ENCODE measurements at places on chromosomes 16 and 17. TPM values are rescaled to one million over a fixed set of nuclear protein-coding genes. Genes with fewer than 3 reads are reported as not detected.

GINS2 gene
- total RNA-seq = 1.6 TPM

ARHGDIG gene
- total RNA-seq = not detected

QPRT gene
- total RNA-seq = 149 TPM

KREMEN2 gene
- total RNA-seq = not detected

ABCA6 gene
- total RNA-seq = 105 TPM

MYO15B gene
- total RNA-seq = 42.5 TPM

ALDH3A1 gene
- 2.1 TPM for total RNA-seq

ST6GALNAC2 gene
- 0.81 TPM for total RNA-seq

TMEM100 gene
- 8.3 TPM for total RNA-seq

PTGES3L gene
- not detected for total RNA-seq

CCP110 gene
- 4.9 TPM for total RNA-seq

FA2H gene
- total RNA-seq = 1.2 TPM

CBFB gene
- 11.8 TPM for total RNA-seq

HOXB5 gene
- total RNA-seq = not detected

SETD6 gene
- 14.5 TPM for total RNA-seq

ZNF423 gene
- total RNA-seq = 0.86 TPM

CCL18 gene
- 2.0 TPM for total RNA-seq

KRTAP4-1 gene
- not detected for total RNA-seq

OVCA2 gene
- total RNA-seq = 13.4 TPM

NECAB2 gene
- total RNA-seq = 26.8 TPM

HOXB1 gene
- not detected for total RNA-seq

RRAD gene
- total RNA-seq = 7.7 TPM

MYH8 gene
- not detected for total RNA-seq

PLLP gene
- total RNA-seq = 2.1 TPM

SDK2 gene
- total RNA-seq = 0.31 TPM

HYDIN gene
- total RNA-seq = 0.20 TPM

TNK1 gene
- 4.1 TPM for total RNA-seq

RNU2-1 gene
- total RNA-seq = 4,314 TPM

TAC4 gene
- not detected for total RNA-seq

YPEL2 gene
- 17.5 TPM for total RNA-seq

SMIM36 gene
- total RNA-seq = not detected

KRTAP29-1 gene
- not detected for total RNA-seq

PYY gene
- not detected for total RNA-seq

DNASE1L2 gene
- total RNA-seq = 0.51 TPM

HNF1B gene
- total RNA-seq = 5.2 TPM

TVP23A gene
- 0.06 TPM for total RNA-seq

SLC9A5 gene
- total RNA-seq = 0.53 TPM

GRB2 gene
- total RNA-seq = 42.4 TPM

HOXB6 gene
- total RNA-seq = 0.18 TPM

NRN1L gene
- not detected for total RNA-seq

CDH8 gene
- total RNA-seq = not detected
